ENCODE measurements at places on chromosomes 16 and 17.

DNA sequence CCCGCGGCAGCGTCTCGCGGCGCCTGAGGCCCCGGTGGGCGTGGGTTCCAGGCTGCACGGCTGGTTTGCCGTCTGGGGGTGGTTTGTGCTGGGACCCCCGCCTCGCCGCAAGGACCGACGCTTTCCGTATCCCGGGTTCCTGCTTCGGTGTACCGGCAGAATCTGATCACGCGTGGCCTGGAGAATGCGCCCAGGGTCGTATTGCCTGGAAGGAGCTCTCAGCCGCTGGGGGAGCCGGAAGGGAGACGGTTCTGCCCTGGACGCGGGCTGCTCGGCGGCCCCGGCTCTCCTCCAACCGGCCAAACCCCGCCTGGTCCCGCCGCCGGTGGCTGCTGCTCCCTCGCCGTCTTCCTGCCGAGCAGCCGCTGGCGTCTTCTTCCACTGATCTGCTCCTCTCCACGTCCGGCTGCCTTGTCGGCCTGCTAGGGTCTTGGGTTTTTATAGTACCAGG lies 39.8 kb downstream of the ZNF778 start:
- DNase-seq = no peak

- no peak for DNase-seq
Observed at GRCh38 chr16:72590151-72590937, 418.4 kb upstream of the PMFBP1 start.

DNA sequence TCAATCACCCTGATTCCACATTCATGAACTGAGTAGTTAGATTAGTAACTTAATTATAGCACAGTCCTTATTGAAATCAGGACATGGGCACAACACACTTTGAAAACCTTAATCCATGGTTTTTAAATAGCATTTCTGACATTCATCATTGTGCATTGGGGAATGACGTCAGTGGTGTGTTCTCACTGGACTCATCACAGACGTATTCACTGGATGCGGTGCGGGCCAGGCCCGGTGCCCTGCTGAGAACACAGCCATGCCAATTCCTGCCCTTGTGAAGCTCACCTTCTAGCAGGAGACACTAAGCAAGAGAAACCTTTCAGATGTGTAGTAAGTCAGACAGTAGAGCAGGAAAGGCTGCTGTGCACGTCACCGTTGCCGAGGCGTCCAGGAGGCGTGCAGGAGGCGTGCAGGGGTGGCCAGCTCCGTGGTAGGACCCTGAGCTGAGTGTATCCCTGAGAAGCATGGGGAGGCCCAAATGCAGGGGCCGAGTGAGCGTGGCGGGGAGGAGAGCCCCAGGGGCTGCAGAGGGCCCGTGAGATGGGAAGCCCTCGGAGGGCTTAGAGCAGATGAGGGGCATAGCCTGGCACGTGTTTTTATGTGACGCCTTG lies 12.9 kb downstream of the BANP start:
- DNase-seq = no peak

DNA sequence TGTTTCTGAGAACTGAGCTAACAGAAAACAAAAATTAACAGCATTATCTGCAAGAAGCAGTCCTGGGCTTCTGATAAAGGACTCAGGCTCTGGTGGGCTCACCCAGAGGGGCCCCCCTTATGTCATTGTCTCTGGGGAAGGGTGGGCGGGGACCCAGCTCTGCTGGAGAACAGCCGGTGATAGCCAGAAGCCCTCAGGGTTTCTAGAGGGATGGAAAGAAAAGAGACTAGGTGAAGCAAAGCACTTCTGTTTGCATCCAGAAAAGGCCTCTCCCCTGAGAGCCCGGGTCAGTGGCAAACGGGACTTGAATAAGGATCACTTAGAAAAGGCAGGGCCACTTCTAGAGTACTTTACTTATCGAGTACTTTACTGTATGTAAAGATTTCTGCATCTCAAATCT lies 7.0 kb upstream of the CDC42EP4 start:
- no peak for DNase-seq

- no peak for DNase-seq
Observed at GRCh38 chr17:4174556-4174955, 31.6 kb downstream of the CYB5D2 start.

DNA sequence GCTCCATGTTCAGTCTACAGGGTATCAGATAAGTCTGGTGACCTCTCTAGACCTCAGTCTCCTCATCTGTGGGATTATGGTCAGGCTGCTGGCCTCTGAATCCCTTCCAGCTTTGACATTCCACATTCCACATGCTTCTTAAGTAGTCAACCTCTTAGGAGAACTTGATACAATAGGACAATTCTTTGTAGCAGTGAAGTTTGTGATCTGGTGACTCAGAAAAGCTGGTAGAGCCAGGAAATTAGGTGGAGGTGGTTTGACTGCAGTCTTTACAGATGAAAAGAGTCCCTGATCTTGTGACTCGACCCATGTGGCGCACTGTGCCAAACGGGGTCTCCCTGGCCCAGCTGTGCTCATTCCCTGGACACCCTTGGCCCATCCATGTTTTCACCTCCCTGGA lies 147.8 kb downstream of the NTN1 start:
- DNase-seq = no peak

DNA sequence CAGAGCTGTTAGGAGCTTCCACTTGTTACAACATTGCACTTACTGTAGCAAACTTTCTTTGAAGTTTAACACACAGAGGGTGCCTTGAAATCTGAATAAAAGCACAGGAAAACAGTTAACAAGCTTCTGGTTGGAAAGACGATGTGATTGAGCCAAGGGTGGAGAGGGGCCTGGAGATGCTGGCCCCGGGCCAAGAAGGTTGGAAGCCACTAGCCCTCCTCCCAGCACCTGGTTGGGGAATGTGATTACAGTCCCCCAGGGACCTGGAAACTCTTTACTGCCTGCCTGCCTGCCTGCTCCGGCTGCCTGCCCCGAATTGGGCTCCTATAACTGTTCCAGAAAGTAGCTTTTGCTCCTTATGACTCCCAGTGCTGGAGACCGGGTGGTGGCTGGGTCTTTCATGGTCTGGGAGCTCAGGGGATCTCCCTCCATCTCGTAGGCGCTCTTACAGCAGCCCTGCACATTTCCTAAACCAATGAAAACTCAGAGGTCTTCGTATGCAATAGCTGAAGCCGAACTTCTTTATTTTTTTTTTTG lies 48.0 kb upstream of the ZFHX3 start:
- peak; percentile 80 for DNase-seq

GRCh38 chr16:4376126-4376892 lies 4.7 kb downstream of the VASN start:
- DNase-seq = no peak

DNA sequence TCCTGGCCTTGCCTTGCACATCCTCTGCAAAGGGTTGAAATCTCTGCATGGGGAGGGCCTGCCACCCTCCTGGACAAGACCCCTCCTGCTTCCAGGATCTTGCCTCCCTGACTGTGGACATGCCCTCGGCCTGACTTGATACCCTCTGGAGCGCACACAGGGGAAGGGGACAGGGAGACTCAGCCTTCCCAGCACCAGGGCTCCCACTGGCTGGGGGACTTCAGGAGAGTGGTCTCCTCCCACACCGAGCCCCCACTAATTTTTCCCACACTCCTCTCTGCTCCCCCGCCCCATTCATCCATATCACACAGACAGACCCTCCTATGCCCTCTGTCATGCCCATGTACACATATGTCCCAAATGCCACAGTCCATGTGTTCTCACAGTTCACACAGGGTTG lies 14.3 kb downstream of the SGCA start:
- no peak for DNase-seq

DNA sequence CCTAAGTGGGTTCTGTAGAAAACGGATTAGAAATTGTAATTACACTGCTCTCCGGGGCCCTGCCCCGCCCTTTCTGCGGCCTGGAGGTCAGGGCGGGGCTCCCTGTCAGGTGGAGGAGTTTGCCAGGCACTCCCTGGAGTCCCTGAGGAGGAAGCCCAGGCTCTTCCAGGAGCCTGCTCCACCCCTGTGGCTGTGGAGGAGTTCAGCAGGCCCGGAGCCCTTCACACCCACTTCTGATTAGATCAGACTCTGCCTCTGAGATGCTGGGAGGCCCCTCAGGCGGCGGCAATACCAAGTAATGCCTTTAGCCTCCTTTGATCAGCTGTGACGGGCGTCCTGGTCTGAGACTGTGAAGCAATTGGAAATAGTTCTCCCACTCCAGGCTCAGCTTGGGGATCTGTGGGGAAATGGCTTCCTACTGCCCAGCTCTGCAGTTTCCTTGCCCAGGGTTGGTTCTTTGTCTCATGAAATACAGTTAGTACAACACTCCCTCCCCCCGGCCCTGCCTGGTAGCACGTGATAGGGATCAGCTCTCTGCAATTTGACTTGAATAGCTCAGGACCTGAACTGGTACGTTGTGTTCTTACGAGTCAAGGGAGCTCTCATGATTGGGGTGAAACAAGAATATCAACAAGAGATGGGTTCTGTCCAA lies 22.3 kb downstream of the BAIAP2 start:
- peak; percentile 67 for DNase-seq

DNA sequence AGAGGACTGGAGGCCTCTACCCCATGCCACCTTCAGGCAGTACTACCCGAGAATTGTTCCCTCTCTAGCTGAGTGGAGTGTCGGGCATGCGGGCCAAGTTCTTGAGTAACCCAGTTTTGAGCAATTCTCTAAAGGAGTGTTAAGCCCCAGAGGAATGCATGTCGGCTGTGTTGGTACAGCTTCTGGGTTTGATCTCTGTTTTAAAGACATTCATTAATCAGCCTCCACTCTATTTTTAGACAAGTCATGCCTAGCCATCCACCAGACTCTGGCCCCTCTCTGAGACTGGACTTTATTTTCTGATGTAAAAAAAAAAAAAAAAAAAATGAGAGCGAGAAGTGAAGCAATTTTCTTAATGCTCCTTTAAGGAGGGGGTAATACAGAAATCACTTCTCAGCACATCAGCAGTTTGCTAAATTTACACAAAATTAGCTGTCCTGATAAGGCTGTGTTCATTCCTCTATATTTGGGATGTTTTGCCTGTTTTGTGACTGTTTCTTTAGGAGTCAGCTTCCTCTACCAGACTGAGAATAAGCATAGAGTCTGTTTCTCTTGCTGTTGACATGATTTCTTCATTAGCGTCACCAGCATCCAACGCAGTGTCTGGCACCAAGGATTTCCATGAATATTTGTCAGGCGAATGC lies 88.7 kb downstream of the AXIN2 start:
- DNase-seq = no peak

DNA sequence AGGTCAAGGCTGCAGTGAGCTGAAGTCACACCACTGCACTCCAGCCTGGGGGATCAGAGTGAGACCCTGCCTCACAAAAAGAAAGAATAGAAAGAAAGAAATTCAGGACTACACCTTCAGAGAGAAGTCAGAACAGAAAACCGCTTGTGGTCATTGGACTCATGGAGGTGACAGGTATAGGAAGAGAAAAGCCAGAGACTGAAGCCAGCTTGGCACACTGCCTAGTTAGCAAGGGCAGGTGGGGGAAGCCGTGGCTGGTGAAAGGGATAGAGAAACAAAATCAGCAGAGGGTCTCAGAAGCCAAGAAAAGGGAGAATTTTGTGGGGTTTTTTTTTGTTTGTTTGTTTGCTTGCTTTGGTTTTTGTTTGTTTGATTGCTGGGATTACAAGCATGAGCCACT lies 32.9 kb upstream of the SKAP1 start:
- DNase-seq = no peak

GRCh38 chr16:11201498-11202259 lies 54.3 kb downstream of the SOCS1 start:
- DNase-seq = no peak

GRCh38 chr17:27318633-27319032 lies 24.7 kb downstream of the WSB1 start:
- no peak for DNase-seq

- DNase-seq = no peak
Observed at GRCh38 chr16:79402920-79403319, 197.6 kb downstream of the MAF start.

- no peak for DNase-seq
Observed at GRCh38 chr16:4994719-4995434, 36.7 kb downstream of the SEC14L5 start.

- DNase-seq = no peak
Observed at GRCh38 chr17:83002118-83002805, 77.1 kb upstream of the METRNL start.

GRCh38 chr17:80224683-80225082 lies 4.5 kb downstream of the SLC26A11 start:
- no peak for DNase-seq

DNA sequence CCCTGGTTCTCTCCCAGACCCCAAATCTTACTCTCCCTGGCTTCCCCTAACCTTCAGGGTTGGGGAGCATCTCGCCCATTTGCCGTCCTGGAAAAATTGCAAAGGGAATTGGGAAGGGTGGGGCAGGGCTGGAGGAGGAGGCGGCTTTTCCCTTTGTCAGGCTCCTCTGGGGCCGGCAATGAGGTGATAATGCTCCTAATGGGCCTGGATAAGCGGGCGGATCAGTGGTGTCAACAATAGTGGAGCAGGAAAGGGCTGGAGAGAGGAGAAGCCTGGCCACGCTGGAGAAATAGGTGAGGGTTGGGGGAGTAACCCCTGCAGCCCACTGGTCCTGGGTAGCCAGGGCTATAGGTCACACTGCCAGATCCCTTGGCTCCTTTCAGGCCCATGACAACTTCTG lies 12.3 kb downstream of the SCN4A start:
- no peak for DNase-seq

GRCh38 chr17:4599505-4600281 lies 15.4 kb downstream of the SMTNL2 start:
- no peak for DNase-seq

DNA sequence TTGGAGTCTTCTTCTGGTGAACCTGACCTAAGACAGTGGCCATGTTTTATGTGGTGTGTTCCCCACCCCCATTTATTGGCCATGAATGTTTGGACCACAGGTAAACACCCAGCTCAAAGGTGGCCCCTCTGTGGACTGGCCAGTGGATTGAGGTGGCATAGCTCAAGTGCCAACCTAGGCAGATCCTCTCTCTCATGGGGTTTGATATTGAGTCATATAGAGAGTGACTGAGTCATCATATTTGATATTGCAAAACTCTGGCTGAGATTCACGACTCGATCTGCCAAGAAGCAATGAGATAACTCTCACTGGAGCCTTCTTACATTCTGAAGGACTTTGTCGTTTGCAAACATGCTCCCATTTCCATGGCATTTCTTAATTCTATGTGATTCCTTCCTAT lies 10.5 kb upstream of the TEKT3 start:
- no peak for DNase-seq

DNA sequence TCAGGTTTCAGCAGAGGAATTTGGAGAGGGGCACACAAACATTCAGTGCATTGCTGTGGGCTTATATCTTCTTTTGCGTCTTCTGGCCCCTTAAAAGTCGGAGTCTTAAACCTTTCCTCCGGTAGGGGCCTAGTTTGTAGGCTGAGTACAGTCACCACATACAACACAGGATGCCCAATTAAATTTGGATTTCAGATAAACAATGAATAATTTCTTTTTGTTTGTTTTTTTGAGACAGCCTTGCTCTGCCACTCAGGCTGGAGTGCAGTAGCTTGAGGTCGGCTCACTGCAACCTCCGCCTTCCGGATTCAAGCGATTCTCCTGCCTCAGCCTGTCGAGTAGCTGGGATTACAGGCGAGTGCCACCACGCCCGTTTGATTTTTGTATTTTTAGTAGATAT lies 26.7 kb upstream of the ADORA2B start:
- DNase-seq = no peak

Measured in HEK293T (cell line).